ENCODE measurements at places on chromosomes 3 and 15. TPM values are rescaled to one million over a fixed set of nuclear protein-coding genes. Genes with fewer than 3 reads are reported as not detected.

CLDN18 gene
- polyA plus RNA-seq, result not detected

FRMD5 gene
- polyA plus RNA-seq, result 1.5 TPM

TTC23 gene
- polyA plus RNA-seq, result 1.6 TPM

SLC28A1 gene
- polyA plus RNA-seq, result 5.8 TPM

KNG1 gene
- polyA plus RNA-seq, result 8.1 TPM

HGD gene
- polyA plus RNA-seq, result 420 TPM

SNRPA1 gene
- polyA plus RNA-seq, result 108 TPM

PCNP gene
- polyA plus RNA-seq, result 44.1 TPM

POLR2M gene
- 24.4 TPM for polyA plus RNA-seq

SEC22A gene
- 12.0 TPM for polyA plus RNA-seq

STX19 gene
- not detected for polyA plus RNA-seq

MAPKBP1 gene
- 4.7 TPM for polyA plus RNA-seq

CYP11A1 gene
- 0.92 TPM for polyA plus RNA-seq

MRAS gene
- 8.8 TPM for polyA plus RNA-seq

CPNE9 gene
- polyA plus RNA-seq, result 0.14 TPM

CHRM5 gene
- not detected for polyA plus RNA-seq

ARPP21 gene
- not detected for polyA plus RNA-seq

C3orf20 gene
- polyA plus RNA-seq, result 0.03 TPM

PRICKLE2 gene
- 0.01 TPM for polyA plus RNA-seq

AGBL1 gene
- polyA plus RNA-seq, result 0.01 TPM

KLHL40 gene
- polyA plus RNA-seq, result not detected

GHSR gene
- polyA plus RNA-seq, result not detected

CLDN1 gene
- polyA plus RNA-seq, result 51.6 TPM

CPLX3 gene
- polyA plus RNA-seq, result not detected

SQOR gene
- polyA plus RNA-seq, result 19.3 TPM

ATP13A4 gene
- 0.07 TPM for polyA plus RNA-seq

TBL1XR1 gene
- 57.7 TPM for polyA plus RNA-seq

PLAAT1 gene
- polyA plus RNA-seq, result not detected

MORC1 gene
- not detected for polyA plus RNA-seq

KY gene
- polyA plus RNA-seq, result not detected

OSTN gene
- polyA plus RNA-seq, result not detected

RASGRF1 gene
- polyA plus RNA-seq, result 1.2 TPM

PLCB2 gene
- not detected for polyA plus RNA-seq

SNX22 gene
- 2.3 TPM for polyA plus RNA-seq
